ENCODE measurements at places on chromosomes 12 and 14.

GRCh38 chr12:12870465-12870864, 20.9 kb upstream of the GPRC5A start:
- no peak for DNase-seq

GRCh38 chr12:98644433-98644711, 216 bp downstream of the IKBIP start:
- DNase-seq = no peak

- DNase-seq = peak; percentile 58
Measured at GRCh38 chr12:53159195-53159839, 21.2 kb upstream of the ZNF740 start.

DNA sequence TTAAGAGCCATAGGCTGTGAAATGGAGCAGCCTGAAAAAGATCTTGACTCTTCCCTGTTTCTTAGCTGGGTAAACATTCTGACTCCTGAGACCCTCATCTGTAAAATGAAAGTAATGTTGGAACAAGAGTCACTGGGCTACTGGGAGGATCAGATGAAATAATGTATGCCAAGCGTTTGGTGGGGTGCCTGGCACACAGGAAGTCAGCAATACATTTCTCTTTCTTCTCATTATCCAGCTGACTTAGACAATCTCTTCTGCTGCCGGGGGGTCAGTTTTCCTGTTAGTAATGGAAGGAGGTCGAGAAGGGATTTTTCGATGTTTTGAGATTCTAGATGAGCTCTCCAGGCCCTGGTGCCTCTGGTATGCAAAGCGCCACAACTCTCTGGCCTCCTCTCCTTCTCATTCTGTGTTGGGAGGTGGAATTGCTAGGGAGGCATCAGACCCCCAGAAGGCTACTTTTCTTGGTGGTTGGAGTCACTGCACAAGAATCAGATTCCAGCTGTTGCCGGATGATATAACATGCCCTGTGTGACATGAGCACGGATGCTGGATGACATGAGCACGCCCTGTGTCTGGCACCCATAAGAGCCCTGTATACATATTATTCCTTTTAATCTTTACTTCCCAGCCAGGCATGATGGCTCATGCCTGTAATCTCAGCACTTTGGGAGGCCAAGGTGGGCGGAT, 4.3 kb downstream of the OASL start:
- DNase-seq = no peak

GRCh38 chr14:60805841-60806430, 71.4 kb downstream of the MNAT1 start:
- DNase-seq = peak; percentile 24

DNA sequence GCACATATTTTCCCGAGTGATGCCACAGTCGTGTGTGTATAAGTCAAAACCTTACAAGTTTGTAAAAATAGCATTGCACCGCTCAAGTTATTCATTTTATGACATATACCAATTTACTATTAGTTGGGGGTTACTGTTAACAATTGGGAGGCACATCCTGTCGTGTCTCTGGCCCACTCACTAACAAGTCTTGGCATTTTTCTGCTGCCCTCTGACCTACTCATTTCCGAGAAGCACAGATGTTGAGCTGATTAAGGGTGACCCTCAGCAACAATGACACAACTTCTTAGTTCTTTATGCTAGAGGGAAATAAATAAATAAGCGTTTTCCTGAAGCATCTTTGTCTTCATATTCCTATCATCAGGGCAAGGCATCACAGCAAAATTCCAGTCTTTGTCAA, 6.8 kb upstream of the ATG14 start:
- no peak for DNase-seq

- peak; percentile 74 for DNase-seq
Measured at GRCh38 chr14:54487771-54488170, 1.0 kb downstream of the GMFB start.

DNA sequence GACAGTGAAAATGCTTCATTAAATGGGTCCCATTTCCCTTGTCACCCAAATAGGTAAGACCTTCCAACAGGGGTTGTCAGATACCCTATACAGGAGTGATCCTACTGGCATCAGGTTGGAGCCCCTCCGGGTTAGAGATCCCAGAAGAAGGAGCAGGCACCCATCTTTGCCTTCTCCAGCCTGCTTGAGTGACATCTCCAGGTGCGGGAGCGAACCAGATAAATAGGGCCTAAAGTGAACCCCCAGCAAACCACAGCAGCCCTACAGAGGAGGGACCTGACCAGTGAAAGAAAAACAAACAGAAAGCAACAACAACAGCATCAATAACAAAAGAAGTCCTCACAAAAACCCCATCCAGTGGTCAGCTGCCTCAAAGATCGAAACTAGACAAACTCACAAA, 182.2 kb downstream of the SLC5A8 start:
- no peak for DNase-seq

DNA sequence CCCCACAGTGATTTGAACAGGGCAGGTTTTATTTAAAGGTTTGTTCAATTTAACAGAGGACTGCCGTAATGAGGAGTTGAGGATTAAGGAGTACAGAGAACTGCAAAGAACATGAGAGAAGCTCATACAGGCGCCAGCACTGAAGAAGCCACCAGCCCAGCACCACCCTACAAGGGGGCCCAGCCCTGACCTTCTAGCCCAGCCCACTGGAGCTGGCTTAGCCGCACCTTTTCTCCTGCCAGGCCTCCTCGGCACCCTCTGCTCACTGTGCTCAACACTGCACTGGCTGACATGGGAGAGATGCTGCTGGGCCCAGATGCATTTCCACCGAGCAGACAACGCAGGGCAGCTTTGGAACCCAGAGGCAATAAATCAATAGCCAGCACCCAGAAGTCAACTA, 36.5 kb upstream of the SFSWAP start:
- DNase-seq = no peak

DNA sequence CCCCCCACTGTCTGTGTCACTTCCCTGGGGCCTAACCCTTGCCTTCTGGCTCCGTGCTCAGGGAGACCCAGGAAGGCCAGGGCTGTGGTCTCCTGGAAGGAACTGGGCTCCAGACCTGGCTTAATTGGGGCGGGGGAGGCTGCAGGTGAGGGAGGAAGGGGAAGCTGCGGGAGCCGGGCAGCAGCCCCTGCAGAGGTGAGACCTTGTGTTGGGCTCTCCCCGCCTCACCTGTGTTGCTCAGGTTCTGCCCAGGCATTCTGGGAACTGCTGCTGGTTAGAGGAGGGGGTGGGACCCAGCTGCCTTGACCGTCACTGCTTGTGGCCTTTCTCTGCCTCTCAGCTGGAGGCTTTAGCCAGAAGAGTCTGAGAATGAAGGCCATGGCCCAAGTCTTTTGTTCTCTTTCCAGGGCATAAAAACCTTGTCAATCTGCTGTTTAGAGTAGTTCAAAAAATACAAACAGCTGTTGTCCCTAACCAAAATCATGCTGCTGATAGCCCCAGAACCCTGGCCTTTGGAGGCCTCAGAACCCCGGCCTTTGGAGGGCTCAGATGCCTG, 247.6 kb downstream of the CHST11 start:
- DNase-seq = no peak
